Muscle of leg (tissue), 16 donors: ENCODE measurements at places on chromosomes 13 and 19. TPM values are rescaled to one million over a fixed set of nuclear protein-coding genes. Genes with fewer than 3 reads are reported as not detected.
A peak's percentile ranks its signal among the peaks of the same experiment; 100 is the strongest.

IL17D gene
- 30.6 TPM for polyA plus RNA-seq

FFAR2 gene
- polyA plus RNA-seq: not detected

ZNF701 gene
- polyA plus RNA-seq: 8.4 TPM

ZBTB32 gene
- 0.40 TPM for polyA plus RNA-seq

NLRP9 gene
- polyA plus RNA-seq: not detected

SIAH3 gene
- polyA plus RNA-seq: 0.17 TPM

ZNF471 gene
- 8.9 TPM for polyA plus RNA-seq

COMP gene
- 0.88 TPM for polyA plus RNA-seq

- no peaks in the 10 kb centered on the region for H3K4me1 ChIP-seq
- no peaks in the 10 kb centered on the region for H3K27me3 ChIP-seq
Measured at GRCh38 chr13:29756506-29756905, 93.9 kb downstream of the UBL3 start.

GRCh38 chr13:98824376-98825160 lies 72.1 kb upstream of the SLC15A1 start:
- peaks cover 25% of the 10 kb centered on the region for H3K4me1 ChIP-seq
- no peak for DNase-seq
- peaks cover 64% of the 10 kb centered on the region for H3K36me3 ChIP-seq
- H3K27me3 ChIP-seq: no peaks in the 10 kb centered on the region
- H3K27ac ChIP-seq: no peak overlapping the region

- no peaks in the 10 kb centered on the region for H3K27me3 ChIP-seq
- no peak overlapping the region for H3K27ac ChIP-seq
- no peak overlapping the region for H3K4me3 ChIP-seq
Measured at GRCh38 chr13:46647512-46648065, 94.6 kb downstream of the LRCH1 start.

GRCh38 chr13:75495938-75496337 lies 14.0 kb upstream of the TBC1D4 start:
- no peaks in the 10 kb centered on the region for H3K4me1 ChIP-seq
- no peak overlapping the region for H3K4me3 ChIP-seq
- no peak overlapping the region for H3K27ac ChIP-seq
- no peaks in the 10 kb centered on the region for H3K27me3 ChIP-seq
- H3K36me3 ChIP-seq: no peaks in the 10 kb centered on the region

DNA sequence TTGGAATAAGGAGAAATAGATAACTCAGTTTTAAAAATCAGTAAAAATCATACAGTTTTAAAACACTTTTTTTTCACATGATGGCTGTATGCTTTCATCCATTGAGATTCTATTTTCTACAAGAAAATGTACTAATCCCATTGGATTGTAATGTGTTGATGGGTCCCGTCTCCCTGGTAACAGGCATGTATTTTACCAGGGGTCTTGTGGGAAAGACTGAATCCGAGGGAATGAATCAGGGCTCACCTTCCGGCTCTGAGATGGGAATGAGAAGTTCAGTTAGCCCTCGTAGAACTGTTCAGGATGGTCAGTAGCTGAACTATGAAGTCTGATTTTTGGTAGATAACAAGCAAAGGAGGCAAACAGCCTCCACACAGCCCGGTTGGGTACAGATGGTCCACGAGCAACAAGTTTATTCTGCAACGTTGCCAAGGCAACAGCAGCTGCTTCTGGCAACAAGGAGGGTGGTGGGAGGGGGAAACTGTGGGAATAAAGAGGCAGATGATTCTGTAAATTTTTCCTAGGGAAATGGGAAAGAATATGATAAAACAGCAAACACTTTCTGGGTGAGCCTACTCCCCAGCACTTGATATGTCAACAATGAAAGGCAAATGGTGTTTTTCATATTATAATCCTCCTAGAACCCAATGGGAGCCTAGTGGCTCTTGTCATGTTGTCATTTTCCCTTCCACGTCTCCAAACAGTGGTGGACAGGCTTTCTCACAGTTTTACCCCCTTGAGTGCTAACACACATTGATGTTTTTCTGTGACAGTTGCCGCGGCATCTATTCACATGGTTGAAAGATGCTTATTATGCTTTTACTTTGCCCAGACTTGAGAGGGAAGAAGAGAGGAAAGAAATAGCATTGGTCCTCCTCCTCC lies 12.4 kb upstream of the SIAH3 start:
- H3K36me3 ChIP-seq: no peaks in the 10 kb centered on the region
- H3K4me1 ChIP-seq: peaks cover 11% of the 10 kb centered on the region
- H3K27me3 ChIP-seq: no peaks in the 10 kb centered on the region
- peak; percentile 45 for DNase-seq

DNA sequence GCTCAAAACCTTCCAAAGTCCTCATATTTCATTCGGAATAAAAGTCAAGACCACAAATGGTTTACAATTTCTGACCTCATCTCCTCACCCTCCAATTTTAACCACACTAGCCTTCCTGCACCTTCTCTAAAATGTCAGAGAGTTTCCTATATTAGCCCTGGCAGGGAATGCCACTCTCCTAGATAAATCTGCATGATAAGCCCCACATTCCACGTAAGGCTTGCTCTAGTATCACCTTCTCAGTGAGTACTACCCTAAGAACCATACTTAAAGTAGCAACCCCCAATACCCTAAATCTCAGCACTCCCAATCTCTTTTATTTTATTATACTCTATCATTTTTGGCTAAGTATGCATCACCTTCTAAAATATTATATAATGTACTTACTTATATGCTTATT lies 100.5 kb upstream of the SLITRK5 start:
- DNase-seq: no peak
- no peaks in the 10 kb centered on the region for H3K27me3 ChIP-seq
- H3K4me3 ChIP-seq: no peak overlapping the region

DNA sequence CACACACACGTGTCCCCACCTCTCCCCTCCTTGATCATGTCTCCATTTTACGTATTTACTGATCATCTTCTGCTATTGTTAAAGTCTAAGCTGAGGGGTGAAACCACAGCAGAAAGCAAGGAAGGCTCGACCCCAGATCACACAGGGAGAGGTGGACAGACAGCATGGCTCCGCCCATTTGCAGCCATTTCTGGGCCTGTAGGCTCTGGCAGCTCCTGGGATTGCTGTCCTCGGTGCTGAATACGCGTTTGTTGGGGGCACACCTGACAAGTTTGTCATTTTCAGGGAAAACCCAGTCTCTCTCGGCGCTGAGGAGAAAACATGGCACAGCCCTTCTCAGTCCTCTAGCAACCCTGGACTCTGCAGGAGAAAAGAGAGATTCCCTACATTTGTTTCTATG lies 8.0 kb downstream of the TMEM86B start:
- peaks cover 11% of the 10 kb centered on the region for H3K4me1 ChIP-seq
- no peaks in the 10 kb centered on the region for H3K27me3 ChIP-seq
- no peak overlapping the region for H3K27ac ChIP-seq
- no peaks in the 10 kb centered on the region for H3K36me3 ChIP-seq
- DNase-seq: no peak

GRCh38 chr19:18291019-18291524 lies 9.7 kb upstream of the JUND start:
- peaks cover 46% of the 10 kb centered on the region for H3K4me1 ChIP-seq
- no peaks in the 10 kb centered on the region for H3K36me3 ChIP-seq
- DNase-seq: no peak

DNA sequence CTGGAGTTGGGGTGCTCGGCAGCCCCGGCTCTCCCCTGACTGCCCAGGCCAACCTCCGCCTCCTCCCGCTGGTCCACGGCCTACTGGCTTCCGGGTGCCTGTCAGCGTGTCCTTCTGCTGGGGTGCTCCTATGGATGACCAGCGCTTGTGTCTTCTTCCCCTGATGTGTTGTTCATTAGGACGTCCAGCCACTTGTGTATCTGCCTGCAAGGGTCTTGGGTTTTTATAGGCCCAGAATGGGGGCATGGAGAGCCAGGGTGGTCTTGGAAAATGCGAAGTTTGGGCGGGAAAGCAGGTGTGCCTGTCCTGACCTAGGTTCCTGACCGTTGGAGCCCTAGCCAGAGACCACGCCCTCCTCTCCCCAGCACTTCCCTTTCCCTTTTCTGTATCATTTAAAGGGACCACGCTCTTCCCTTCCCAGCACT lies 139.8 kb downstream of the SLITRK5 start:
- no peak for DNase-seq
- no peaks in the 10 kb centered on the region for H3K36me3 ChIP-seq
- H3K27me3 ChIP-seq: no peaks in the 10 kb centered on the region
- H3K4me1 ChIP-seq: no peaks in the 10 kb centered on the region
- H3K4me3 ChIP-seq: no peak overlapping the region

DNA sequence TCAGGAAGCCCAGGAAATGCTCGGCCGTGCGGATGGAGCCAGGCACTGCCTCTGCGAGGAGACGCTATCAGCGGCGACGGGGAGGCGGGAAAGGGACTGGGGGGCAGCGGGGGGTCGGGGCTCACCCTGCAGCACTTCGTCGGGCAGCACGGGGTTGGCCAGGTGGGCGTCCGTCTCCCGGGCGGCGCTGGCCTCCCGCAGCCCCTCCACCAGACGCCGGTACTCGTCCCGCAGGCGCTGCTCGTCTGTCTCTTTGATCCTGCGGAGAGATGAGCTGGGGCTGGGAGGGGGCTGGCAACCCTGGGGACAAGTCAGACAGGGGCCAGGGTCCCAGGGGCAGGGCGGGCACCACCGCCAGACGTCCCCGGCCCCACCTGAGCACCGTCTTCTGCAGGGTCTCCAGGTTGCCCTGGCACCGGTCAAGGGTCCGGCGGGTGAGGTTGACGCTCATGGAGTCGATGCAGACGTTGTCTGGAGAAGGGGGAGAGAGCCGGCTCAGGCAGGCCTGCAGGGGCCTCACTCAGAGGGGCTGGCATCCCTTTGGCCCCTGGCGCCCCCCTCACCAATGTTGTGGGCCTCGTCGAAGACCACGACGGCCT lies 6.4 kb downstream of the ERCC2 start:
- no peaks in the 10 kb centered on the region for H3K27me3 ChIP-seq
- no peak overlapping the region for H3K27ac ChIP-seq
- peaks cover 48% of the 10 kb centered on the region for H3K36me3 ChIP-seq
- H3K4me3 ChIP-seq: no peak overlapping the region
- peaks cover 1% of the 10 kb centered on the region for H3K4me1 ChIP-seq
- no peak for DNase-seq

- H3K36me3 ChIP-seq: no peaks in the 10 kb centered on the region
- H3K27ac ChIP-seq: no peak overlapping the region
- H3K27me3 ChIP-seq: no peaks in the 10 kb centered on the region
- no peak overlapping the region for H3K4me3 ChIP-seq
Measured at GRCh38 chr13:72985610-72986009, 73.2 kb upstream of the KLF5 start.

GRCh38 chr13:19607523-19608078 lies 25.9 kb upstream of the MPHOSPH8 start:
- no peaks in the 10 kb centered on the region for H3K36me3 ChIP-seq
- no peaks in the 10 kb centered on the region for H3K4me1 ChIP-seq
- H3K4me3 ChIP-seq: no peak overlapping the region
- DNase-seq: no peak

GRCh38 chr19:48290771-48291488 lies 21.0 kb downstream of the ZNF114 start:
- peaks cover 6% of the 10 kb centered on the region for H3K4me1 ChIP-seq
- peaks cover 10% of the 10 kb centered on the region for H3K36me3 ChIP-seq
- peak overlapping the region; percentile 89 for H3K27ac ChIP-seq
- DNase-seq: peak; percentile 93
- no peaks in the 10 kb centered on the region for H3K27me3 ChIP-seq

DNA sequence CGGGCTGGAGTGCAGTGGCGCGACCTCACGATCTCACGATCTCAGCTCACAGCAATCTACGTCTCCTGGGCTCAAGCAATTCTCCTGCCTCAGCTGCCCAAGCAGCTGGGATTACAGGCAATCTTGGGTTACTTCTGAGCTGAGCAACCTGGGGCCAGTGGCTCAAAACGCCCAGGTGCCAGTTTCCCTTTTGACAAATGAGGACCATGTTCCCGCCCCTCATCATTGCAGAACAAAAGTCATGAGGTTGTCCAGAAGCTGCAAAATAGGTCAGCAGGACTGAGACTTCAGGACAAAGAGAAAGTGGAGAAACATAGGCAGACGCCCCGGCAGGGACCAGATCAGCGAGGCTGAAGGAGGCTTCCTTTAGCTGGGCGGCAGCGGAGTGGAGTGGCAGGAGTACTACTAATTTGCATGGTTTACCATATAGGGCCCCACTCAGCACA lies 3.3 kb upstream of the ADGRE5 start:
- H3K4me1 ChIP-seq: peaks cover 44% of the 10 kb centered on the region
- H3K36me3 ChIP-seq: no peaks in the 10 kb centered on the region
- no peak overlapping the region for H3K4me3 ChIP-seq
- no peaks in the 10 kb centered on the region for H3K27me3 ChIP-seq
- no peak overlapping the region for H3K27ac ChIP-seq
- no peak for DNase-seq

- H3K4me3 ChIP-seq: no peak overlapping the region
- peaks cover 94% of the 10 kb centered on the region for H3K27me3 ChIP-seq
- H3K4me1 ChIP-seq: peaks cover 60% of the 10 kb centered on the region
Measured at GRCh38 chr19:55083004-55083850, 7.6 kb downstream of the EPS8L1 start.

DNA sequence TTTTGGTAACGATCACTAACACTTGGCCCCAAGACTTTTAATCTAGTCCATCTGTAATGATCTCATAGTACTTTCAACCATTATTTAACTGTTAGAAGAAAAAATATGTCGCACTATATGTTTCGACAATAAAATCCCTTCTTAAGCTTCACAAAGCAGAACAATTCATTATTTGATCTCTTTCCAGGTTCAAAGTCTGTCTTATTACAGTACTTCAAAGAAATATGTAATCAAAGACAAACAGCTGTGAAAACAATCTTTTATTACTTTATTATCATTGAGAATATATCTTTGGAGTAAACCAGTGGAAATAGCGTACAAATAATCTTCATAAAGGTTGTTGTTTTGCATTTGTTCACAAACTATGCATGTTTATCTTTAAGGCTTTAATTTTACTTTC lies 93.5 kb downstream of the DACH1 start:
- no peaks in the 10 kb centered on the region for H3K27me3 ChIP-seq
- H3K36me3 ChIP-seq: no peaks in the 10 kb centered on the region

DNA sequence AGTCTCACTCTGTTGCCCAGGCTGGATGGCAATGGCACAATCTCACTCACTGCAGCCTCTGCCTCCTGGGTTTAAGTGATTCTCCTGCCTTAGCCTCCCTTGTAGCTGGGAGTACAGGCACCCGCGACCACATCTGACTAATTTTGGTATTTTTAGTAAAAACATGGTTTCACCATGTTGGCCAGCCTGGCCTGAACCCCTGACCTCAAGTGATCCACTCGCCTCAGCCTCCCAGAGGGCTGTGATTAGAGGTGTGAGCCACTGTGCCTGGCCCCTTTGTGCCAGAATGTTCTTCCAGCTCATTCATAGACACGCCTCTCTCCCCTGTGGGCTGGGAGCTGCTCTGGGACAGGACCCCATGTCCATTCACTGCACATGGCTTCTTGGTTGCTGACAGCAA lies 9.1 kb downstream of the MYDGF start:
- no peak overlapping the region for H3K4me3 ChIP-seq
- DNase-seq: no peak
- H3K36me3 ChIP-seq: peaks cover 84% of the 10 kb centered on the region
- H3K4me1 ChIP-seq: no peaks in the 10 kb centered on the region
